Stimulated activated CD8-positive, alpha-beta memory T cell treated with anti-CD3 and anti-CD28 coated beads, Interleukin-15, amount 100 ng/mL, for 1 hour (primary cell): ENCODE measurements at places on chromosomes 6 and 20.

GRCh38 chr6:30196376-30196775 lies 16.8 kb downstream of the TRIM26 start:
- no peak for DNase-seq

GRCh38 chr6:159959976-159960384 lies 8.9 kb upstream of the IGF2R start:
- DNase-seq: no peak

GRCh38 chr6:120056085-120056484 lies 706.5 kb upstream of the MAN1A1 start:
- no peak for DNase-seq

GRCh38 chr6:136783495-136784270 lies 8.6 kb downstream of the MAP3K5 start:
- no peak for DNase-seq

GRCh38 chr6:83057705-83058321 lies 7.8 kb downstream of the UBE3D start:
- no peak for DNase-seq

DNA sequence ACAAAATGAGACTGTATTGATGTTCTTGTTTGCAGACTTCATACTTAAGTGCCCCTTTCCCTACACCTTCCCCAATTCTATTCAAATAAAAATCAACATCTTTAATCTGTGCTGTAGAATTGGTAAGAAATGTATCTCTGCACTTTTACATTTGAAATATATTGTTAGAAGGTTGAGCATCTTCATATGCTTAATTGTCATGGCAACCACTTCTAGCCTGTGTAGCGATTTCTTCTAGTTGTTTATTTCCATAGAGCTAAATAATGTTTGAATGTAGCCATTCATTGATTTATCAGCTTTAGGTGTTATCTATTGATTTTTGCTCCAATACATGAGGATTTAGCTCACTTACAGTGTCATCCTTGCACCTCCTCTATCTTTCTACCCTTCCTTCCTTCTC lies 37.7 kb upstream of the ZNFX1 start:
- DNase-seq: no peak

- no peak for DNase-seq
Measured at GRCh38 chr6:7642791-7643190, 52.8 kb downstream of the SNRNP48 start.

- no peak for DNase-seq
Measured at GRCh38 chr6:28897369-28897745, 26.4 kb downstream of the TRIM27 start.

DNA sequence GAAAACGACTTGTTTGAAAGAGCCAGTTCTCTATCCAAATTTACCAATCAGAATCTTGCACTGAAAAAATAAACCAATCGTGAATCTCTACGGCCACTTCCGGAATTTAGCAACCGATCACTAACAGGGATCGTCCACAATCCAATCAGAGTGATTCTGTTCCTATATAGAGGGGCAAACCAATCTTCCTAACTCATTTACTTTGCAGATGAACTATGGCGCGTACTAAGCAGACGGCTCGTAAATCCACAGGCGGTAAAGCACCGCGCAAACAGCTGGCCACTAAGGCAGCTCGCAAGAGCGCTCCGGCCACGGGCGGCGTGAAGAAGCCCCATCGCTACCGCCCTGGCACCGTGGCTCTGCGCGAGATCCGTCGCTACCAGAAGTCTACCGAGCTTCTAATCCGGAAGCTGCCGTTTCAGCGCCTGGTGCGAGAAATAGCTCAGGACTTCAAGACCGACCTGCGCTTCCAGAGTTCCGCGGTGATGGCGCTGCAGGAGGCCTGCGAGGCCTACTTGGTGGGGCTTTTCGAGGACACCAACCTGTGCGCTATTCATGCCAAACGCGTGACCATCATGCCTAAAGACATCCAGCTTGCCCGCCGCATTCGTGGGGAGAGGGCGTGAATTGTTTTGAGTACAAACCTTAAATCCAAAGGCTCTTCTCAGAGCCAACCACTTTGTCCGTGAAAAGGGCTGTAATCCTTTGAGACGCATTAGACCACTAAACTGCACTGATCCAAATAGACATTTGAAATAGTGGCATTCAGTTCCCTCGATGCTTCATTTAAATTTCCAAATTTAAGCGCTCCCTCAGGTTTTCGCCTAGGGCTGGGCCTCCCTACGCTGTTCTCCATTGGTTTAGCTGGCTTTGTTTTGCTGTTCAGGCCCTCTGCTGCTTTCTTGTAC lies 138.0 kb downstream of the HFE start:
- no peak for DNase-seq

DNA sequence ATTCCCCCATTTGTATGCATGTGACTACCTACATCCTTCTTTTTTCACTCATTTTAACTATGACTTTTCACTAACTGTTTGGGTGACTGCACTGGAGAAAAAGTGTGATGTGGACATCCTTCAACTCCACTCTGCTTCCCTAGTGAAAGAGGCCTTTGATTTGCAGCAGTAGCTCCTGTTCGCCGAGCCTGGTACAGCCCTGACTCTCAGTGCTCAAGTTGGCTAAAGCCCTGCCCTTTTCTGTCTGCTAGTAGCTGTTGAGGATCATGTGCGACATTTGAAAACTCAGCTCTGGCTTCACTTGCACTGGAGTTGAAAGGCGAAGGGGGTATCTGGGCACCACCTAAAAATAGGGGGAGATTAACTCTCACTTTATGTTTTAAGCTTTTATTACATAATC lies 42.1 kb downstream of the DAAM2 start:
- no peak for DNase-seq

GRCh38 chr20:1951436-1952115 lies 42.3 kb downstream of the PDYN start:
- no peak for DNase-seq

GRCh38 chr20:64025101-64025825 lies 10.7 kb upstream of the C20orf204 start:
- DNase-seq: no peak

- DNase-seq: no peak
Measured at GRCh38 chr6:111803804-111804203, 69.4 kb downstream of the FYN start.

DNA sequence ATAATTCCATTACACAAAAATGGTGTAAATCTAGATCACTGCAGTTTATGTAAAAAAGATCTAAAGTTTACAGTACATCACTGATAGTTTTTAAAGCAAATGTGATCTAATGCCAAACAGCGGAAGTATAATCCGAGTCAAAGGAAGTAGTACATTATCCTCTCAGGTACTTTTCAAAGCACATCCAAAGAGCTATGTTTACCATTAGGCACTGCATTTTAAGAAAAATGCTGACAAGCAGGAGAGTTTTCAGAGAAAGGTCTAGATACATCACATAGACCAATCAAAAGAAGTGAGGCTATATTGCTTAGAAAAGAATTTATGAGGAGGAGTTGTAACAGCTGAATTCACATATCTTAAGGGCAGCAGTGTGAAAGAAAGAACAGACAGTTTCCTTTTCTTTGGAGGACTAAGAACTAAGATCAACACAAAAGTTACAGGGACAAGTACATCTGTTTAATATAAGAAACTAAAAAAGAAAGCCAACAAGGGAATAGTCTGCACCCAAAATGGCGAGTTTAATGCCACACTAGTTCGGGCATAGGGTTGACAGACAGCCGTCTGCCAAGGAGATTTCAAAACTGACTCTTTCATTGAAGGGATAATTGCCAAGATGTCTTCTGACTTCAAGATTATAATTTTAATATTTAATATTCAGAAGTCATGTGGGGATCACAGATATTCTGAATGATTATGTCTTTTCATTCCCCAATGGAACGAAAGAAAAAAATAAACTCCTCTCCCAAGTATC lies 1.4 kb downstream of the ZNF184 start:
- DNase-seq: no peak

GRCh38 chr20:1033751-1034414 lies 31.8 kb upstream of the RSPO4 start:
- no peak for DNase-seq

GRCh38 chr20:62252342-62252966 lies 14.1 kb downstream of the OSBPL2 start:
- DNase-seq: no peak

DNA sequence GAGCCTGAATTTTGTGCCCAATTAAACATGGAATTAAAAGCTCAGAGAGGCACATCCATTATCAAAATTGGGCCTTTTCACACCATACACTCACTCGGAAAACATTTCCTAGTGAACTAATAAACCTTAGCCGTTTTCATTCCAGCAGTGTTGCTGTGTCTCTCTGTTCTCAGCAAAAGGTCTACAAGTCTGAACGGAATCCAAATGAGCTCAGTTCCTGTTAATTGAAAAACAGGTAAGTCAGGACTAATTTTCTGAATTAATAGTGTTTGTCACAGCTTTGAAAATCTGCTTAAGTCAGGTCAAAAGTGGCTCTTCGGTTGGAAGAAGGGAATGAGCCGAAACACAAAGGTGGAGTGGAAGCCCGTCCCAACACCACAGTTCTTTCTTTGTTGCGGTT lies 163.3 kb upstream of the RALGAPA2 start:
- no peak for DNase-seq

GRCh38 chr20:21175433-21175832 lies 49.6 kb downstream of the KIZ start:
- no peak for DNase-seq

- no peak for DNase-seq
Measured at GRCh38 chr6:32070814-32071543, 32.8 kb downstream of the CYP21A2 start.

DNA sequence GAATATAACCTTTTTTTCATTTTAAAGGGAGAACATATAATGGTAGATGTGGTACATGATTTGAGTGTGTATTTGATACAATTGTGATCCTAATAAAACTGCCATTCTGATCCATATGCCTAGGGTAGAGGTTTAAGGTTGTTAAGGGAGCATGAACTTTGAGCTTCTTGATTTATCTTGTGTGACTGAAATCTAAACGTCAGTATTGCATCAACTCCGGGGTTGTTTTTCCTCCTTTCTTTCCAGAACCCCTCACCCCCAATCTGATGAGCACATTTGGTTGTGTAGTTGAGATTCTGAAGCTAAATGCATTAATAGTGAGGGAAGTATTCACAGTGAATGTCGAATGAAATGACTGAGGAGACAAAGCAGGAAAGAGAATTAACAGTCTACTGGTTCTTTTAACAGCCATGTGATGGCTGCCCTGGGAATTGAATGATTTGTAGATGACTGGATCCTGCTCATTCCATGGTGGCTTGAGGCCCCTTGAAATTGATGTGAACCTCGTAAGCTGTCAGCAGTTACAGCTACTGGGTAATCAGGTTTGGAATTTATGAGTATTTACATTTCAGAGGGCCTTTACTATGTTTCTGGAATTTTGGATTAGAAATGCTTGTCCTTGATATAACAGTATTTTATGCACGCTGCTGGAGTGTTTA lies 44.8 kb downstream of the FARS2 start:
- DNase-seq: no peak
